ENCODE measurements at places on chromosomes 1 and 21.

GRCh38 chr21:23822760-23823159 lies 1784.5 kb downstream of the MRPL39 start:
- DNase-seq = no peak

DNA sequence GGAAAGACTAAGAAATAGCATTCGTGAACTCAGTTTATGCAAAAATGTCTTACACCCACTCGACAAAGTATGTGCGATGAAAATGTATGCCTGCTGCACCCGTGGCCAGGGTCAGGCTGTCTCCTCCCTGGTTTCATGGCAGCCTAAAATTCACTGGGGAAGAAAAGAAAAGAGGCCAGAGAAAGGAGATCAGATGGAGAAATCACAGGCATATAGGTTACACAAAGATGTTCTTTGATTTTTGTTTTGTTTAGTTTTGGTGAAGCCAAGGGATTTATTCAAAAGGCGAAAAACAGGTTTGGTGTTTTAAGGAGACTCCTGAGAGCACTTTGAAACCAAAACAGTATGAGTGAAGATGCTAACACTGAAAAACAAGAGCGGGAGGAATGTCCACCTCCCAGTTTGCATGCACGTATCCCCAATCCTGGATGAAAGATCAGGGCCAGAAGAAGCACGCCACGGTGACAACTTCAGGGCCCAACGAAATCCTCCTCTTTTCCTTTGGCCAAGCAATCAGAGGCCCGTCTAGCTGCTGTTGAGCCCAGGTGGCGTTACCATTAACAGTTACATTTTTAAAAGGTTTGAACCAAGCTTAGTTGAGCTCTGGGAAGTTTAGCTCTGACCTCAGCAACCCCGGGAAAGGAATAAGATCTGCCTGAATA lies 992 bp upstream of the SSX2IP start:
- no peak for DNase-seq

DNA sequence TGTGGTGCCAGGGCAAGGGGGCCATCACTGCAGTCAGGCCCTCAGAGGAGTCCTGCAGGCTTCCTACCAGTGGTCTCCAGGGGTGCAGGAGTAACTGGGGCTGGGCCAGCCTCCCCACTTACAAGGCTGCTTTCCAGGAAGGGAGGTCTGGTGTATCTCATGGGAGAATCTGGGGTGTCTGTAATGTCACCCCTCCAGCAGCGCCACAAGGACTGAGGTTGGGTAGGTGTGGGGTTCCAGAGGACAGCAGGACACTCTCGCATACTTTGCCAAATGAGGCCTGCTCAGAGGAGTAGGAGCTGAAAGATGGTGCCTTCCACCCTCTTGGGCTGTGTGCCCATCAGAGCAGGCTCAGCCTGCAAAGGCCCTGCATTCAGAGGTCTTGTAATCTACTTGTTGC lies 46.9 kb downstream of the TNNT2 start:
- no peak for DNase-seq

GRCh38 chr1:244826712-244827111 lies 8.7 kb upstream of the COX20 start:
- no peak for DNase-seq

DNA sequence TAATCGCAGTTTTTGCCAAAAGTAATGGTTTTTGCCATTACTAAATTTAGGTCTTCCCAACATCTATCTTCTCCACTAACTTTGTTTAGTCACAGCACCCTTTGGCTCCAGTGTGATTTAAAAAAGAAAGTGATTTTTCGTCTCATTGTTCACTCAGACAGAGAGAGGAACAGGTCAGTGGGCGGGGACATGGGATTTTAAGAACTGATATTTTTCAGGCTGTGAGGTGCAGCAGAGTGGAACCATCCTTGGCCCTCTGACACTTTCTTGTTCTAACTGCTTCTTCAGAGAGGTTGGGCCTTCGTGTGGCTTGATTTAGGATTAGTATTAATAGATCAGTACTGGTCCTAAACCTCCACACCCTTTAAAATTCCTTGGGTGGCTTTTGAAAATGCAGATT lies 38.8 kb downstream of the CASQ2 start:
- no peak for DNase-seq

DNA sequence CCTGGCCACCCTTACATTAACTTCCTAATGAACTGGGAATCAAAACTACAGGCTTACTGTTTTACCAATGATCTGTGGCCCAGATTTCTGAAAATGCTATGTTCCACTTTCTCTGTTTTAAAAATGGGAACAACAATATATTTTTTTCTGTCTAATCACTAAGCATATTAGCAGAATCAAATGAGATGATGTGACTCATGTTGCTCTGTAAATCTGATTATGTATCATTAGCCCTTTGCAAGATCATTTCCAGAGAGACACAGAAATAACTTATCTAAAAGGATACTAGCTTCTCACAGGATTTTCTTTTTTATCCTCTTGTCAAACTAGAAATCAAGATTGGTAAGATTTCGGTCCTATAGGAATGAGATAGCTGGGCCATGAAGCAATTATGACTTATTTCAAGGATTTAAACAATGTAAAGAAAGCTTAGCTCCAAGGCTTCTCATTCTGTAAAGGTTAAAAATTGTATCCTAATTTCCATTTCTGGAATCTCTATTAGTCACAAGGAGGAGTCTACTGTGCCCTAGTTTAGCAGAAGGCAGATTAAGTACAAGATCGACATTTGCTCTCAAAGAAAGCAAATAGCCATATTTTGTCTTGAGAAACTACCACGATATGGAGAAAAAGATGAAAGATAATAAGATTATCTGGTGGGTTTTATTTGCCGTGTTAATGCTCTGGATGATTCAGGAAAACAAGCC lies 32.4 kb upstream of the CAMSAP2 start:
- no peak for DNase-seq

GRCh38 chr1:175158170-175158591 lies 34.4 kb downstream of the KIAA0040 start:
- no peak for DNase-seq

DNA sequence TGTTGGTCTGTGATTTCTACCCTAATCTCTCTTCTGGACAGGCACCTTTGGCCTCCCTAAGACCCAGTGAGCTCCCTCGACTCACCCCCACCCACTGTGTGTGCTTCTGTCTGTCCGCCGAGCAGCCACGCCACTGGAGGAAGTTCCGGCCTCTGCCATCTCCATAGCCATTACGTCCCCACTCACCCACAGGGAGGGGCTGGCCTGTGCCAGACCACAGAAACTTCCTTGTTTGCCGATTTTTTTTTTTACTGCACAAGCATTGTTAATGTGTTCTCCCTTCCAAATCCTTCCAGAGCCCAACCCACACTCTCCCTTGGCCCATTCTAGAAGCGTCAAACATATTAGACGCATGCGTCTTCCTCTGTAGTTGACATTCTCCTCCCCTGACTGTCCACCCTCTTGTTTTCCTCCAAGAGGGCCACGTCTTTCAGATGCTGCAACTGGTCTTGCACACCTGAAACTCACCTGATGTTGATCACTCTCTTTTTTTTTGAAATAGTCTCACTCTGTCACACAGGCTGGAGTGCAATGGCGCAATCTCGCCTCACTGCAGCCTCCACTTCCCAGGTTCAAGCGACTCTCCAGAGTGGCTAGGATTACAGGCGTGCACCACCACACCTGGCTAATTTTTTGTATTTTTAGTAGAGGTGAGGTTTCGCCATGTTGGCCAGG lies 72.3 kb downstream of the EVA1C start:
- no peak for DNase-seq

DNA sequence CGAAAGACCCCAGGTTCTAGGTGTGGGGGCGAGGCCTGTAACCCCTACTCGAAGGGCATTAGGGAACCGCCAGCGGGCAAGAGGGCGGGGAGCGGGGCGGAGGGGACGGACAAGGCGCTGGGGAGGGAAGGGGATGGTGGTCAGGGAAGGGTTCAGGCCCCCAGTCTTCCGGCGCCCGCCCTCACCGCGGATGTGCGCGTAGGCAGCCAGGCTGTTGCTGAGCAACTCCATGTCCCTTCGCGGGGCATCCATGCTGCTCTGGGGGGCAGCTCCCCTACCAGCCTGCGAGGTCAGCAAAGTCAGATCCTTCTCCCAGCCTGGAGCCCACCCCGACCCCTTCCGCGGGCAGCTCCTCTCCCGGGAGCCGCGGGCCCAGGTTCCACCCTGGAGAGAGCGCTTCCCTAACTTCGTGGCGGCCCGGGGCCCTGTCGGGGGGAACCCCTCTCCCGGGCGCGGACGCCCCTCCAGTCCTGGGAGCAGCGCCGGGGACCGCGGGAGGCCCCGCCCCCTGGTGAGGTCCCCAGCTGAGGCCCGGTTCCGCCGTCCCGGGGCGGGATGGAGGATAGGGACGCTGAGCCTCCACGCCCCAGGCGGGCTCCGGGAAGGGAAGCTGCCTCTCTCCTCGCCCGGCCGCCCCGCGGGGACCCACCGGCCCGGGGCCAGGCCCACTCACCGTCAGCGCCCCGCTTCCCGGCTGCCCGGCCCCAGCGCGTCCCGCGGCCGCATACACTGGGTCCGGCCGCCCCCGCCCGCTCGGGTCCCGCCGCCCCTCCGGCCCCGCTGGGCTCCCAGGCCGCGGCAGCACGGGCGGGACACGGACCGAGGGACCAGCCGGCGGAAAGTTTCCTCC lies 434 bp downstream of the EVA1B start:
- no peak for DNase-seq

DNA sequence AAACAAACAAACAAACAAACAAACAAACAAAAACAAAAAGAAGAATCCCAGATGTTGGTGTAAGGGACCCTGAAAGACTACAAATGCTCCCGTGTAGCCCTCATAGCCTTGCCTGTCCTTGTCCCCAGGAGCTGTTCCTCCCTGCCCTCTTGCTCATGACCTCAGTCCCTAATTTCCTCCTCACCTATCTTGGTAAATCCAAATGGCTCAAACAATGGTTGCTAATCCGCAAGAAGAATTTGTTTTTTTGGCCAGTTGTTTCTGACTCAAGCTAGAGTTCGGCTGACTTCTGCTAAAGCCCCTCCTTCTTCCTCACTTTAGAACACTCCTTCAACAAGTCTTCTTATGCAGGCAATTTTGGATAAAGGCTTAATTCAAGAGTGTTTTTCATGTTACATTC lies 15.6 kb downstream of the LCA5L start:
- no peak for DNase-seq

DNA sequence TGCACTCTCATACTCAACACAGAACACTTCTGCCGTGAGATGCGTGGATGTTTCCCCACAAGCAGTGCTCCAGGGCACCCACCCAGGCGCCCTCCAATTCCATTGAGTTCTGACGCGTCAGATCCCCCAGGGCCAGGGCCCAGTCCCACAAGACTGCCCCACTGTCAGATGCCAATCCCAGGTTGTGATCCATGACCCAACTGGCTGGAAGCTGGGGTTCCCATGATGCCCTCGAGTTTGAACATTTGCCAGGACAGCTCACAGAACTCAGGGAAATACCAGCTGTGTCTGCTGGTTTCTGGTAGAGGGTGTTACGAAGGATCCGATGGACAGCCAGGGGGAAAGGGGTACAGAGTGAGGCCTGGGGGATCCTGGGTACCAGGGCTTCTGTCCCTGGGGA lies 58.4 kb downstream of the AGPAT3 start:
- peak; percentile 55 for DNase-seq

DNA sequence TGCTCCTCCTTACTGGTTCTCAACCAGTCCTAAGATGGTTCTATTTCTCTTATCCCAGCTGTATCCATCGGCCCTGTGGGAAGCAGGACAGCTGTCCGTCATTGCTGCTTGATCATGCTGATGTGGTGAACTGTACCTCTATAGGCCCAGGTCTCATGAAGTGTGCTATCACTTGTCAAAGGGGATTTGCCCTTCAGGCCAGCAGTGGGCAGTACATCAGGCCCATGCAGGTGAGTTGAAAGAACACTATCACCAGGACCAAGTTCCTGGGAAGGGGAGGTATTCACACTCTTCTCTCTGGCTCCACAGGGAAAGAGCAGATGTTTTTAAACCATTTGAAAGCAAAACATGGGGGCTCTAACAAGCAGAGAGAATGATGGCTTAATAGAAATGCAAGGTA lies 302.6 kb downstream of the PAPPA2 start:
- DNase-seq = no peak

GRCh38 chr1:210384625-210385024 lies 55.9 kb downstream of the HHAT start:
- no peak for DNase-seq

DNA sequence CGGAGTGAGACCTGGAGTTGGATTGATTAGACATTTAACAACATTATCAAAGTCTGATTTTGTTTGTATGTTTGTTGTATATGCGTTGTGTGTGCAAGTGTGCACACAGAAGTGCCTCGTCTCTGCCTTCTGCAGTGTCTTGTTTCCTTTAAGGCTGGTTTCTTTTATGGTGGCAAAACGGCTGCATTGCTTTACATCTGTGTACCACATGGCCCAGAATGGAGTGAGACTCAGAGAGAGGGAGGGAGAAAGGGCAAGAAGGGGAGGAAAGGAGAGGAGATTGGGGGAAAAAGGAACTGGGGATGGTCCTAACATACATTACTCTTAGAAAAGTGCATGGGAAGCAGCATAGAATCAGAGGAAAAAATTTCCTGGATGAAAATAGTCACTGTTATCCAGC lies 99.7 kb upstream of the WLS start:
- no peak for DNase-seq

Data from retinal pigment epithelial cell (primary cell).